ENCODE measurements at places on chromosomes 2 and 18. TPM values are rescaled to one million over a fixed set of nuclear protein-coding genes. Genes with fewer than 3 reads are reported as not detected.

Gene WDR7
- 18.7 TPM for total RNA-seq

Gene HOXD12
- total RNA-seq, result not detected

Gene GPR35
- 0.28 TPM for total RNA-seq

Gene CENPA
- total RNA-seq, result 11.6 TPM

Gene LOXL3
- total RNA-seq, result 0.83 TPM

Gene EIF2AK3
- 25.1 TPM for total RNA-seq

Gene DIS3L2
- total RNA-seq, result 28.9 TPM

Gene CIB4
- not detected for total RNA-seq

Gene ELOA2
- not detected for total RNA-seq

Gene SPATA3
- total RNA-seq, result not detected

Gene CRYGC
- 0.52 TPM for total RNA-seq

Gene POTEF
- total RNA-seq, result 0.33 TPM

Gene LRRTM1
- not detected for total RNA-seq

Gene TSGA10
- 6.0 TPM for total RNA-seq

Gene CCDC142
- total RNA-seq, result 18.2 TPM

Gene SERPINB3
- total RNA-seq, result 12.7 TPM

Gene CDH7
- not detected for total RNA-seq

Gene LYG1
- not detected for total RNA-seq

Gene GCG
- not detected for total RNA-seq

Gene CD8B
- not detected for total RNA-seq

Measured in mammary epithelial cell (primary cell).